ENCODE measurements at places on chromosomes 12 and 14.
A peak's percentile ranks its signal among the peaks of the same experiment; 100 is the strongest.

GRCh38 chr12:65568517-65568916, 255.8 kb upstream of the HMGA2 start:
- peak; percentile 96 for DNase-seq

DNA sequence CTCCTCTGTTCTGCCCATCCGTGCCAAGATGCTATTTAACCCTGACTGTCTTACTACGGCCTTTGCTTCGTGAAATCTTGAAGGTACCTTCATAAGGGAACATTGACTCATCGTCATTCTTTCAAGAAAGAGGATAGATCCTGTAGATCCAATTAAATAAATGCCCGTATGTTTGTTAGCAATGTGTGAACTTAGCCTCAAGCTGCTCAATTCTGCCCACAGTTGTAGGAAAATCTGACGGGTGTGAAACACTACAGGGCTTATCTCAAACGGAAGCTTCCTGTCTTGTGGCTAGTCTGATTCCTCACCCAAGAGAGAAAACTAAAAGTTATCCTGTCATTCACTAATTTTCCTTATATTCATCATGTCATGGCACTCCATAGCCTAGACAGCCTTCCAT, 168.0 kb upstream of the TBX3 start:
- DNase-seq: no peak

GRCh38 chr12:50072198-50072907, 12.8 kb upstream of the SMARCD1 start:
- no peak for DNase-seq

- no peak for DNase-seq
These were observed 2.6 kb upstream of the CAPRIN2 start for GRCh38 chr12:30757316-30757715.

- no peak for DNase-seq
These were observed 24.7 kb upstream of the MAP1LC3B2 start for GRCh38 chr12:116534311-116535121.

DNA sequence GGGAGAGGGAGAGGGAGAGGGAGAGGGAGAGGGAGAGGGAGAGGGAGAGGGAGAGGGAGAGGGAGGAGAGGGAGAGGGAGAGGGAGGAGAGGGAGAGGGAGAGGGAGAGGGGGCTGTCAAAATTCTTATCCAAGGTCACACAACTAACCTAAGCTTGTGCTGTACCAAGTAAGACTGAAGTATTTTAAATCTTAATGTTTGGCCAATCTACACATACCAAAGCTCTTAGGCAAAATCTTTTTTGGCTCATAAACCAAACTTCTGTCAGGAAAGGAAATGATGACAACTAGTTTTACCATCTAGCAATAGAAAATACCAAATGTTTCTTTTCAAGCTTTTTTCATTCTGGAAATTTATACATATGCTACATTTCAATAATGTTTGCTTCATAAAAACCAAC, 33.8 kb downstream of the CCDC38 start:
- no peak for DNase-seq

- peak; percentile 87 for DNase-seq
These were observed 285.8 kb upstream of the GRIP1 start for GRCh38 chr12:66964629-66965028.

DNA sequence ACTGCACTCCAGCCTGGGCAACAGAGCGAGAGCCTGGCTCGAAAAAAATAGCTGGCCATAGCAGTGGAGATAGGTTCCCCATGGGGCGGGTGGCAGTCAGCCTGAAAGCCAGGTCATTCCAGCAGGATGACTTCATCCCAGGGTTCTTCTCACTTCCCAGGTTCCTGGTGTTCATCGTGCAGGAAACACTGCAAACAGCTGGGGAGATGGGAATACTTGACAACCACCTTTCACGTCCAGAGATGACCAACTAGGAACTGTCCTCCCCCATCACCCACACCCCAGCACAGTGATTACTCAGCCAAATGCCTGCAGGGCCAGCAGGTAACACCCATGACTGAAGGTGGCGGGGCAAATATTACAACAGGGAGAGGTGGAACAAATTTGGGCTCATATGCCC, 1.7 kb downstream of the VSIG10 start:
- DNase-seq: no peak

DNA sequence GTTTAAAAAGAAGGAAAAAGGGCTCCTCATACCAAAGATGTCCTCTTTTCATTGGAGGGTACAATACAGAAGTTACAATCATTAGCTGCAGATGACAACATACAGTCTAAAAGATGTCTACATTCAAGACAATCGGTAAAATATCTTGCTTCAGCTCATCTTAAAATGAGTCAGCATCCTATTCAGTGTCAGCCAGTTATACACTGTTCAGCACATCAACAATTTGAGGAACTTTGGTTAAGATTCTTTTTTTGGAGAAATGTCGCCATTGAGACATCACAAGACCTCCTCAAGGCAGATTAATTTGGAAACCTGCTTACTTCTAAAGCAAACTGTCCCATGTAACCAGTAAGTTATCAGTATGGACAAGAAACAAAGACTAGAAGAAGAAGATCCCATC, 100.7 kb upstream of the SLC38A4 start:
- DNase-seq: no peak

- DNase-seq: no peak
These were observed 1278.4 kb upstream of the FLRT2 start for GRCh38 chr14:84251411-84252115.

- DNase-seq: peak; percentile 82
These were observed 9.9 kb downstream of the TBK1 start for GRCh38 chr12:64461634-64462414.

GRCh38 chr14:24844011-24844410, 205.9 kb downstream of the STXBP6 start:
- DNase-seq: no peak

- DNase-seq: no peak
These were observed 37.3 kb downstream of the PTGER2 start for GRCh38 chr14:52351233-52352060.

GRCh38 chr12:92003701-92004100, 141.9 kb downstream of the BTG1 start:
- no peak for DNase-seq

DNA sequence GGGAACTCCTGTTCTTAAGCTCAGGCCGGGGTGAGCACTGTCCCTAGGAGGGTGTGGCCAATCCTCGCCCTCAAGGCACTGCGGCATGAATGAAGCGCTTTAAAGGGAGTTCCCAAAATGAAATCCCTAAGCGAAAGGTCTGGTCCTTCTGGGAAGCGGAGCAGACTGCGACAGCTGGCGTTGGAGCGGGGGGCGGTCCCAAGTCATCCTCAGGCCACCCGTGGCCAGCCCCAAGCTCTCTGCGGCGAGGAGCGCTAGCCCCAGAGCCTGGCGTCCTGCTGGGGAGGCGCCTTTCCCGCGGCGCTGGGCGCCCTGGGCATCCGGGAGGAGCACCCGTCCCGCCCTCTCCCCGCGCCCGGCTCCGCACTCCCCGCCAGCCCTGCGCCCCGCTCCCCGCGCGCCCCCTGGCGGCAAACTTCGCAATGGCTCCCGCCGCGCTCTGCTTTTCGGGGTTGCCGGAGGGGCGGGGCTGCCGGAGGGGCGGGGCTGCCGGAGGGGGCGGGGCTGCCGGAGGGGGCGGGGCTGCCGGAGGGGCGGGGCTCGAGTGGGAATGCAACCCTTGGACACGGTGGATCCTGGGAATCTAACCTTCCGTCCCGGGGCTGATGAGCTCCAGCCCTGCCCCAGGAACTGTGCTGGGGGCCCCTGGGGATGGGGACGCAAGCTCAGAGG, 25.4 kb downstream of the ZBTB42 start:
- peak; percentile 44 for DNase-seq

DNA sequence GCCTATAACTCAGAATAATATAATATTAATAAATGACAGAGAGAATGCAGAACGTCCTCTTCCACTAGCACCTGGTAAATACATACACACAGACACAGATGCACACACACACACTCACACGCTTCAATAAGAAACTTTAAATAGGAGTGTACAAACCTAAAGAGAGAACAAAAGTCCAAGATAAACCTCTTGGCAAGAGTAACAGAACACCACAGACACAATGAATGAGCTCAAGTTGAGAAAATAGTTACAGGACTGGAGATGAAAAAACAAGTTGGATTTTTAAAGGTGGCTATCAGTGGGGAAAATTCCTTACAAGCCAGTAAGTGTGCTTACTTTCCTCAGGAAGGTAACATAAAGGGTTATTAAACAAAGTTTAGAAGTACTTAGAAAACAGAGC, 35.2 kb downstream of the CRY1 start:
- no peak for DNase-seq

- no peak for DNase-seq
These were observed 12.7 kb upstream of the HDAC7 start for GRCh38 chr12:47832263-47832933.

DNA sequence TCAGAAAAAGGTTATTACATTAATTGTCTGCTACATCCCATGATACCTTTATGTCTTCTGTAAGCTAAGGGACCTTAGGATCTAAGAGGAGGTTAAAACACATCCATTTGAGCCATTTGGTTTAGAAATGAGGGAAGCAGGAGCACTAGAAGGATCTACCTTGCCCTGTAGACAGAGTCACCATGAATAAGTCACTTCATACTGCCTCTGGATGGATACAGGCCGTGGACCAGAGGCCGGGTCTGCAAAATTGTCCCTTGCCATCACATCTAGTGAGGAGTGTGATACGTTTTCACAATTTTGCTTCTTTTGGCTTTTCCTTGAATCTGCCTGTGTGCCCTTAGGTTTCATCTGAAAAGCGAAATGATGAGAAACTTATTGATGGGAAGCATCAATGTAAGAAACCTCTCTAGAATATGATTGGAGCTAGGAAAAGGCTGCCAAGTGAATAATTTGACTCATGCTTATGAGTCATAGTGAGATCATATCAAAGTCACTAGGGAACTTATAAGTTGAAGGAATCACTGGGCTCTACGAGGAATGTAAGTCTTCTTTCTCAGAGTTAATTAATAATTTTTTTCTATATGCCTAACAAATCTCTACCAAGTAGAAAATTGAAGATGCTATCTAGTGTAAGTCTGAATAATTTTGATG, 10.8 kb downstream of the GLRX5 start:
- DNase-seq: peak; percentile 80

DNA sequence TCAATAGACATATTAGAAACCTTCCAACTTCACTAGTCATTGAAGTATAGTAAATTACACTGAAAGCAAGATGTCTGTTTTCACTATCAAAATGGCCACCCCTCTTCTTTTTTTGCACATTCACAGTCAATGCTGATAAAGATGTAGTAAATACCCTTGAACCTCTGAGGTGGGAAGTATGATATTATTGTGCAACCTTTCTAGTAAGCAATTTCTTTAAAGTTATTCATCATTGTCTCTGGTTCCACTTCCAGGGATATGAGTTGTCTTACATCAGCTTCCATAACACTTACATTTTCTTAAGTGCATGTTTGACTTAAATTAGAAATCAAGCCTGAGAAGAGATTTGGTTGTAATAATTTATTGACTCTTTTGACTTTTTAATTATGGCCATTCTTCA, 453.9 kb upstream of the MGAT4C start:
- no peak for DNase-seq

- DNase-seq: no peak
These were observed 6.4 kb downstream of the PDE1B start for GRCh38 chr12:54555670-54556257.

DNA sequence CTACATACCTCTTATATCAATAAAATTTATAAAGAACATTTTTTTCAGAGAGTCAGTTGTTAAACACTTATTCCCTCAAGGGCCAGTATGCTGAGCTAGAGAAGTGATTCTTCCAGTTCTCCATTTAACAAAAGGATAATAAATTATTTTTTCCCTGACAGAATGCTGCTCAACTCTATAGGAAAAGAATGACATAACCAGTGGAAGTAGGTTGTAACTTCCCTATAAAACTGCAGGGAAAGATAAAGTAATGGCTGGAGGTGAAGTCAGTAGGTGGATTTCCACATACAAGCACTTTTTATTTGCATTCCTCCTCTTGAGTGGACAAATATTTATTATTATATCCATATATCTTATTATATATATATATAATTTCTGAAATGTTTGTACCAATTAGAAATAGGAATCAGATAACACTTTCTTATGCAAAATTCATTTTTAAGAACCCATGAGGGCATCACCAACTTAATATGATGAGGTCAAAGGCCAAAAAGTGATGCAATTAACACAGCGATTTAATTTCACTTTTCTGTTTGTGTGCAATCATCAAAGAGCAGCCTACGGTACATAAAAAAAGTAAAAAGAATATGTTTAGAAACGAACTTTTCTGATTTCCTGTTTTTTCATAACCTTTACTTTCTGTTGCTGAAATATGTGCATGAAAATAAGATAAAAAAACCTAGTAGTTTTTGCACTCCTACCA, 175.3 kb downstream of the PRKD1 start:
- no peak for DNase-seq

GRCh38 chr12:77131977-77132490, 66.7 kb upstream of the E2F7 start:
- DNase-seq: no peak

- DNase-seq: no peak
These were observed 3.9 kb downstream of the GZMH start for GRCh38 chr14:24605435-24606190.

DNA sequence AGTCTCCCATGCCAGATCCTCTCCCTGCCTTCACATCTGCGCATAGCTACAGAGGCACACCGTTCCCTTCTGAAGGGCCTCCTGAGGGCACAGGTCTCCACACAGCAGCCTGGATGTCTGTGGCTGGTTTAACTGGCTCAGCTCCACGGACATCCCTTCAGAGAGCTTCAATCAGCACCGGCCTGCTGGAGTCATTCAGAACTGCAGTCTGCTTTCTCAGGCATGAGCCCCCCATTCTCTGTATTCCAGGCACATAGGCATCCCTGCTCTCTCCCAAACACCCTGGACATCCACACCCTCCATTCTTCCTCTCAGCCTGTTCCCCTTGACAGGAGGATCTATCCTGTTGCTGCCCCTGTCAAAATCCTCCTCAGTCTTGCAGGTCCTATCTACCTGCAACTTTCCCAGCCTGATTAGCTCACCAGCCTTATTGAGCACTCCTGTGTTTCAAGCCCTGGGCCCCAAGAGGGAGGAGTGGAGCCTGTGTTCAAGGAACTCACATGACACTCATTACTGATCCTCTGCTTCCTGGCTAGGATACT, 2.9 kb upstream of the DHRS2 start:
- DNase-seq: no peak

DNA sequence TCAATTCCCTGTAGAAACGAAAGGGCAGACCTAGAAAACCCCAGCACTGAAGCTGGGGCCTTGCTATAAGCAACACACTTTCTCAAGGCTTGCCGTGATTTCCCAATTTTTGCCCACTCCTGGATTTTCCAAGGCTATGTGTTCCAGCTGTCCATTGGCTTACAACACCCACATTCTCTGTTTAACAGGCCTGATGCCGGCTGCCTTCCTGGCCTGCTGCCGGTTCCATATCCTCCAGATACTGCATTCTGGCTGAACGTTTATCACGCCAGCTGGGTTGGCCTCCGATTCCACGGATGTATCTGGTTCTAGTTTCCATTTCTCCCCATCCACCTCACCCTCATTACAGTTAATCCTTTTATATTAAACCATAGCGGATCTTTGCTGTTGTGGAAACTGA, 2.0 kb upstream of the PCNX1 start:
- DNase-seq: no peak

GRCh38 chr14:90696720-90697119, 119.5 kb downstream of the TTC7B start:
- no peak for DNase-seq

- no peak for DNase-seq
These were observed 29.2 kb upstream of the C14orf180 start for GRCh38 chr14:104550340-104550860.

Measured in brain microvascular endothelial cell (primary cell).